Activated naive CD8-positive, alpha-beta T cell treated with anti-CD3 and anti-CD28 coated beads, Interleukin-2, amount 10 ng/mL, durations not matched to agents 7 days and 5 days (primary cell): ENCODE measurements at places on chromosomes 1 and 21.

DNA sequence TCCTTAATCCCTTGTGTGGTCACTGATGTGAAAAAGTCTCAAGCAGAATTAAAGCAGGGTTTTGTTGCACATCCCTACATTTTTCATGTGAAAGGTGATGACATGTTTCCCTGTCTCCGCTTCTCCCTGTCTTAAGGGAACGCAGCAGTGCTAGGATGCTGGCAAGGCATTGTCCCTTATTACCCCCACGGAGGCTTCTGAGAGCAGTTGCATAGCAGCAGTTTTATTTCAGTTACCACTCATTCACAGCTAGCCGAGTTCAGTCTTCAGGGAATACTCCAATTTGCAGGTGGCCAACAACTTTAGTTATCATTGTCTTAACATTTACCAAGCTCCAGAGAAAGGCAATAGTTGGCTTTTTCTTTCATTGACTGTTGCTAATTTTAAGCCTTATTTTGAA is 89.1 kb downstream of the CLEC20A start:
- H3K4me1 ChIP-seq, result no peaks in the 10 kb centered on the region
- no peak overlapping the region for H3K27ac ChIP-seq
- H3K4me3 ChIP-seq, result no peak overlapping the region

GRCh38 chr1:206800411-206800810 is 28.1 kb upstream of the IL10 start:
- no peak overlapping the region for H3K4me3 ChIP-seq
- DNase-seq, result no peak
- H3K27ac ChIP-seq, result peak overlapping the region; percentile 8
- peaks cover 49% of the 10 kb centered on the region for H3K4me1 ChIP-seq
- H3K27me3 ChIP-seq, result peaks cover 19% of the 10 kb centered on the region

GRCh38 chr1:241396747-241397681 is 40.0 kb upstream of the RGS7 start:
- no peak overlapping the region for H3K4me3 ChIP-seq
- H3K27me3 ChIP-seq, result peaks cover 2% of the 10 kb centered on the region
- H3K36me3 ChIP-seq, result no peaks in the 10 kb centered on the region
- no peaks in the 10 kb centered on the region for H3K4me1 ChIP-seq
- H3K27ac ChIP-seq, result no peak overlapping the region

GRCh38 chr1:184427722-184428121 is 40.9 kb downstream of the C1orf21 start:
- H3K4me1 ChIP-seq, result no peaks in the 10 kb centered on the region
- no peaks in the 10 kb centered on the region for H3K27me3 ChIP-seq
- no peak for DNase-seq
- H3K36me3 ChIP-seq, result no peaks in the 10 kb centered on the region
- H3K27ac ChIP-seq, result no peak overlapping the region
- no peak overlapping the region for H3K4me3 ChIP-seq

DNA sequence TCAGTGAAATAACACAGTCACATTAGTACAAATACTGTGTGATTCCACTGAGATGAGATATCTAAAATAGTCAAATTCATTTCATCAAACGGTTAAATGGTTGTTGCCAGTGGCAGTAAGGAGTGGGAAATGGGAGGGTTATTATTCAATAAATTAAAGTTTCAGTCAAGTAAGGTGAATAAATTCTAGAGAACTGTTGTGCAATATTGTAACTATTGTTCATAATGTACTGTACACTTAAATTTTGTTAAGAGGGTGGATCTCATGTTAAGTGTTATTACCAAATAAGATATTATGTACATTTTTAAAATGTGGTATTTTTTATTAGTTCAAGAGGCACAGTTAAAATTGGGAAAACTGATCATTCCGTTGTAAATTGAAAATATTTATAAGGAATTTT is 463.3 kb upstream of the BRINP3 start:
- H3K4me3 ChIP-seq, result no peak overlapping the region
- no peaks in the 10 kb centered on the region for H3K27me3 ChIP-seq
- no peak overlapping the region for H3K27ac ChIP-seq
- no peak for DNase-seq

DNA sequence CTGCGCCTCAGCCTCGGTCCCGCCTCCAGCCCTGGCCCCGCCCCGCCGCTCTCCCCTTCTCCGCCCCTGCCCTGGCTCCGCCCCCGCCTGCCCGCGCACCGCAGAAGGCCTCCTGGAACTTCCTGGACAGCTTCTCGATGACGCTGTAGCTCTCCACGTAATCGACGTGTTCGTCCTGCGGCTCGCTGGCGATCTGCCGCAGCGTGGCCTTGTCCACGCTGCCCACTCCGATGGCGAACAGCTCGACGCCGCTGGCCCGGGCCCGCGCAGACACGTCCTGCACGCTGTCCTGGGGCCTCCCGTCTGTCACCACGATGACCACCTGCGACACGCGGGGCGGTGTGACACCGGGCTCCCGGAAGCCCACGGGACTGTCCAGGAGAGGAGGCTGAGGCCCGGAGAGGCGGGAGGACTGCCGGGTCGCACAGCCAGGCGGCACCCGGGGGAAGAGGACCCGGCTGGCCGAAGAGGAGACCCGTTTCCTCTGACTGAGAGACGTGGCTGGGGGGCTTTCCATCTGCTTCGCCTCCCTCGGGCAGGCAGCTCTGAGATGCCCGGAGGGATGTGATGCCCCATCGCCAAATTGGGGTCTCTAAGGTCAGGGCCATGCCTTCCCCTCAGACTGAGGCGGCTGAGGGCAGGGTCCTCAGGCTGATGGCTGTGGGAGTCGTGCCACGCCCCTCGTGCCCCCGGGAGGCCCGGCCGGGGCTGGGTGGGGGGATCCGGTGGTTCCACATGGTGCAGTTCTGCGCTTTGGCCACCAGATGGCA is 4.6 kb downstream of the MATN1 start:
- peak; percentile 92 for DNase-seq
- no peaks in the 10 kb centered on the region for H3K27me3 ChIP-seq
- H3K4me1 ChIP-seq, result peaks cover 11% of the 10 kb centered on the region
- peak overlapping the region; percentile 93 for H3K27ac ChIP-seq

DNA sequence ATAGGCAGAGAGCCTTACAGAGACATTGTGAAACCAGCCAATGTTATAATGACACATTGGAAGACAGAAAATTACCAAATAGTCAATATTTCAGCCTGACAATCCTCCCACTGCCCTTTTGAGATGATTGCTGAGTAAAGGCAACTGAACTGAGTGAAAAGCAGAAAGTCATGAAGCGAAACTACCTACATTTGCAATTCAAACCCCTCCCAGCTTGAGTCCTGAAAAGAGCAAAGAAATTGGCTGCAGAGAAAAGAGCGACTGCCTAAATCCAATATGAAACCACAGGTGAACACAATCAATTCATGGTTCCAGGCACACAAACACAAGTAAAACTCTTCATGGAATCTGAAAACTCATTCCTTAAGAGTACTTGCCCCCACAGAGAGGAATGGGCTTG is 143.4 kb upstream of the CHRM3 start:
- H3K27ac ChIP-seq, result no peak overlapping the region
- no peaks in the 10 kb centered on the region for H3K4me1 ChIP-seq
- H3K4me3 ChIP-seq, result no peak overlapping the region
- H3K27me3 ChIP-seq, result no peaks in the 10 kb centered on the region
- DNase-seq, result no peak

GRCh38 chr1:109198745-109199144 is 15.0 kb upstream of the SARS1 start:
- no peak overlapping the region for H3K4me3 ChIP-seq
- no peaks in the 10 kb centered on the region for H3K36me3 ChIP-seq
- H3K27ac ChIP-seq, result no peak overlapping the region
- peaks cover 19% of the 10 kb centered on the region for H3K4me1 ChIP-seq

DNA sequence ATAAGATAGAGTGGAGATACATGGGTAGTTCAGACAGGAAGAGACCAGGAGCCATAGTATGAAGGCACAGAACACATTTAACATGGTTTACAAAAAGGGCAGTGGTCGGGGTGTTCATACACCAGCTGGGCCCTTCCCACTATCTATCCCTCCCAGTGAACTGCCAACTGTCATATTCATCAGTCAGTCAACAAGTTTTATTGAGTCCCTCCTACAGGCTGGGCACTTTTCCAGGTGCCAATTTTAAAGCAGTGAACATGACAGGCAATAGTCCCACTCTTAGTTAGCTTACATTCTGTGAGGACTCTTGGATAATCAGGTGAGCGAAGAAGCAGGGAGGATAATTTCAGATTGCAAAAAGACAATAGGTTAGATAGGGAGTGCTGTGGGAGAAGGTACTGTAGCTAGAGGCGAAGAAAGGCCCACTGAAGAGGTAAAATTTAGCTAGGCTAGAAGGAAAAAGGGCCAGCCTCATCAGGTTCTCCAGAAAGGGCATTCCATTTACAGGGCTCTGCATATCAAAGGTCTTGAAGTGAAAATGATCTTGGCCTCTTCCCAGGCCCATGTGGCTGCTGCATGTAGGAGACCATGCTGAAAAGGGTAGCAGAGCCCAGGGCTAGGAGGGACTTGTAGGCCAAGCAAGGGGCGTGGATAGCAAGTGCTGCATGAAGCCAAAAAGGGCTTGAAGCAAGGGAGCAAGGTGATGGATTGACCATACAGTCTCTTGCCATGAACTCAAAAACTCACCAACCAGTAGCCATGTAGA is 274.7 kb upstream of the SNX7 start:
- peaks cover 5% of the 10 kb centered on the region for H3K36me3 ChIP-seq
- H3K4me3 ChIP-seq, result no peak overlapping the region
- H3K27me3 ChIP-seq, result peaks cover 20% of the 10 kb centered on the region

DNA sequence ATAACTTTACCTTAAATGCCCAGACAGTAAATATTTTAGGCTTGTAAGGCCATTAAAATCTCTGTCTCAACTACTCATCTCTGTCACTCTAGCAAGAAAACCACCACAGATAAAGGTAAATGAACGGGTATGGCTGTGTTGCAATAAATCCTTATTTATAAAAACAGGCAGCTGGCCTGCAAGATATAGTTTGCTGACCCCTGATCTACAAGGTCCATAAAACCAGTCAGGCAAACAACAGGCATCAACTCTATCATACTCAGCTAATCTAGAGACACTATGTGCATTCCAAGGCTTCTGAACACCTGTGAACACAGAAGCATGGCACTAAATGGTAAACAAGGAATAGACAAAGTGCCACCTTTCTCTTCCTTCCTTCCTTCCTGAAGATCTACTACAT is 9.7 kb downstream of the FAF1 start:
- H3K36me3 ChIP-seq, result peaks cover 20% of the 10 kb centered on the region
- no peak overlapping the region for H3K4me3 ChIP-seq
- no peak overlapping the region for H3K27ac ChIP-seq
- H3K4me1 ChIP-seq, result peaks cover 10% of the 10 kb centered on the region
- no peaks in the 10 kb centered on the region for H3K27me3 ChIP-seq
- DNase-seq, result no peak

- peaks cover 12% of the 10 kb centered on the region for H3K27me3 ChIP-seq
- H3K4me3 ChIP-seq, result no peak overlapping the region
- H3K27ac ChIP-seq, result no peak overlapping the region
- H3K36me3 ChIP-seq, result no peaks in the 10 kb centered on the region
Measured at GRCh38 chr1:67708606-67709005, 23.6 kb downstream of the GADD45A start.

GRCh38 chr21:45983981-45984551 is 2.5 kb downstream of the COL6A1 start:
- no peaks in the 10 kb centered on the region for H3K36me3 ChIP-seq
- H3K27me3 ChIP-seq, result peaks cover 9% of the 10 kb centered on the region
- no peak overlapping the region for H3K4me3 ChIP-seq
- peak; percentile 31 for DNase-seq
- H3K4me1 ChIP-seq, result no peaks in the 10 kb centered on the region

- no peak for DNase-seq
- H3K36me3 ChIP-seq, result no peaks in the 10 kb centered on the region
- H3K4me1 ChIP-seq, result no peaks in the 10 kb centered on the region
- H3K27ac ChIP-seq, result no peak overlapping the region
- no peaks in the 10 kb centered on the region for H3K27me3 ChIP-seq
Measured at GRCh38 chr1:68083686-68084085, 33.3 kb upstream of the DIRAS3 start.

GRCh38 chr21:19120591-19120990 is 717.0 kb upstream of the TMPRSS15 start:
- DNase-seq, result no peak
- no peak overlapping the region for H3K4me3 ChIP-seq
- no peaks in the 10 kb centered on the region for H3K27me3 ChIP-seq
- H3K36me3 ChIP-seq, result no peaks in the 10 kb centered on the region

DNA sequence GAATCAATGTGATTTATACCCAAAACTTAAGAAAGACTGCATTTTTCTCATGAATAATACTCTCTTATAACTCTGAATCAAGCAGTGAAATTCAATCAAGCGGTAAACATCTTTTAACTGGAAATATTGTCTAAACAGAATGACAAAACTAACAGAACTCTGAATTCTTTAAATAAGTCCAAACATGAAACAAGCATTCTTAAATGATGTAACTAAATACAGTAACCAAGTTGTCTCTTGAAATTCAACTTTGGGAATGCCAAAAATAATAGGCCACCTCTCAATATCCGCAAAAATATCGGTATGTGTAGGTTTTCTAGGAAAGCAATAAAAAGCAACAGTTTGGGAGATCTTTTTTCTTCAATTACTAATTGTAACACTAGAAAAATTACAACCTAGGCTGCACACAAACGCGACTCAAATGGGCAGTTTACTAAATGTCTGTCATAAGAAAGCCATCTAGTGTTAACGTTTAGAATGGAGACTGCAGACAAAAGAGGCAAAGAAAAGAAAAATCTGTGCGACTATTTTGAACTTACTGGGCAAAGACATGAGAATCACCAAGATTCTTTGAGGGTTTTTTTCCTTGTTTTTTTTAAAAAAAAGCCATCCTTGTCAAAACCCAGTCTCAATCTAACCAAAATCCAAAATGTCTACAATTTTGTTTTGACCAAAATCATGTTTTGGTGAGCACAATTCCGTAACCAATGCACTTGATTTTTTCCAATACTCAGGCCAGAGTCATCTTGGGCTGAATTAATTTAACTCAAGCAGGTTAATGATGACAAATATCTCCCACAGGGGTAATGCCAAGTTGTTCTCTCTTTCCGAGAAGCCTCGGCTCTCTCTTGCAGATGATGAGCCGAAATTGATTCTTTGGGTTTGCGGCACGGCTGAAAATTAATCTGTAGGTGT is 1.3 kb downstream of the SIPA1L2 start:
- no peaks in the 10 kb centered on the region for H3K36me3 ChIP-seq
- H3K4me3 ChIP-seq, result peak overlapping the region; percentile 77
- H3K27ac ChIP-seq, result no peak overlapping the region
- H3K4me1 ChIP-seq, result peaks cover 12% of the 10 kb centered on the region
- DNase-seq, result no peak
- peaks cover 58% of the 10 kb centered on the region for H3K27me3 ChIP-seq

DNA sequence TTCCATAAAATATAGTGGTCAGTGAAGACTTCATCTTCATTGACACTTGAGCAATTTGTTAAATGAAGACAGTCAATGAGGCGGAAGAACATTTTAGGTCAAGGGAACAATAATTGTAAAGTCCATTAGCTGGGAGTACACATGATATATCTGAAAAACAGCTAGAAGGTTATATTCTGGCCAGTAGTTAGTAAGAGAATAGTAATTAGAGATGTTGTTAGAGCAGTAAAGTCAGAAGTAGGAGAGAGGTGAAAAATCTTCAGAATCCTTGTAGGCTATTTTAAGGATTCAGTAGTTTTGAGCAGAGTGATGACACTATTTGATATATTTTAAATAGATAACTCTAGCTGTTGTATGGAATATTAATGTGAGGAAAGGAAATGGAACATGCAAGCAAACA is 915.6 kb upstream of the NEGR1 start:
- H3K27ac ChIP-seq, result no peak overlapping the region
- H3K4me1 ChIP-seq, result no peaks in the 10 kb centered on the region
- H3K4me3 ChIP-seq, result no peak overlapping the region
- DNase-seq, result no peak
